Hindlimb muscle (tissue), 1 donor: ENCODE measurements at places on chromosomes 2 and 18. TPM values are rescaled to one million over a fixed set of nuclear protein-coding genes. Genes with fewer than 3 reads are reported as not detected.

Gene GNAL
- 2.3 TPM for polyA plus RNA-seq

Gene BMP10
- polyA plus RNA-seq = not detected

DNA sequence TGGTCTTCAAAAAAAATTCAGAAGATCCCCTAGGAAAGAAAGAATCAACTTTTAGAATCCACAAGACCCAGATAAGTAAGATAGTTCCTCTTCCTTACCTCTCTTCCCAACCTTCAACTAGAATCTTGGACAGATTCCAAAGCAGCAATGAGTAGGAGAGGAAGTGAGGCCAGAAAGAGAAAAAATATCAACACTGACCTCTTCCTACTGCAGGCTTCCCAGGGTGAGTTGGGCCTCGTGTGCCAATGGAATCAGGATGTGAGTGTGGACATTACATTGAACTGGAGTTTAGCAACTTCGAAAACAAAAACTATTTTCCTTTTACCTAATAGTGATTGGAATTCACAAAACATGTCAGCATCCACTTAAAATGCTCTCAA, 102.5 kb upstream of the PIEZO2 start:
- no peak for DNase-seq

Gene POMC
- 2.9 TPM for polyA plus RNA-seq

Gene CFAP53
- polyA plus RNA-seq = 0.10 TPM

Gene EGR4
- polyA plus RNA-seq = not detected

- no peak for DNase-seq
Measured at GRCh38 chr2:6080932-6081753, 389.0 kb downstream of the SOX11 start.

- no peak for DNase-seq
Measured at GRCh38 chr2:120012363-120012762, 514 bp upstream of the EPB41L5 start.

Gene ANKRD29
- 5.1 TPM for polyA plus RNA-seq

DNA sequence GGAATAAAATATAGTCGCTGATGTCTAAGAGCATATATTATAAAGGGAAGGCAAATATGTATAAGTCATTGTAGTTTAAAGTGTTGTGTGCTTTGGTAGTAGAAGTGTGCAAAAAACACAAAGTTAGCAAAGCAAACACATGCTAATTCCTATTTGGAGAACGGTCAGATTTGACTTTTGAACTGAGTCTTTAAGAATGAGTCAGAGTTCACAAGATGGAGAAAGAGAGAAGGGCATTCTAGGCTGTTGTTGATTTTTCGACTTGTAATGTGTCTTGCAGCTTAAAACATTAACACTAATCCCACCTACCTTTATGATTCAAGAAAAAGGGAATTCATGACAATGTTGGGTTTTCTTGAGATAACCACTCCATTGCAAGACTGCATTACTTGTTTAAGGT, 98.1 kb downstream of the CRIM1 start:
- no peak for DNase-seq

Gene KCNIP3
- polyA plus RNA-seq = 5.8 TPM

DNA sequence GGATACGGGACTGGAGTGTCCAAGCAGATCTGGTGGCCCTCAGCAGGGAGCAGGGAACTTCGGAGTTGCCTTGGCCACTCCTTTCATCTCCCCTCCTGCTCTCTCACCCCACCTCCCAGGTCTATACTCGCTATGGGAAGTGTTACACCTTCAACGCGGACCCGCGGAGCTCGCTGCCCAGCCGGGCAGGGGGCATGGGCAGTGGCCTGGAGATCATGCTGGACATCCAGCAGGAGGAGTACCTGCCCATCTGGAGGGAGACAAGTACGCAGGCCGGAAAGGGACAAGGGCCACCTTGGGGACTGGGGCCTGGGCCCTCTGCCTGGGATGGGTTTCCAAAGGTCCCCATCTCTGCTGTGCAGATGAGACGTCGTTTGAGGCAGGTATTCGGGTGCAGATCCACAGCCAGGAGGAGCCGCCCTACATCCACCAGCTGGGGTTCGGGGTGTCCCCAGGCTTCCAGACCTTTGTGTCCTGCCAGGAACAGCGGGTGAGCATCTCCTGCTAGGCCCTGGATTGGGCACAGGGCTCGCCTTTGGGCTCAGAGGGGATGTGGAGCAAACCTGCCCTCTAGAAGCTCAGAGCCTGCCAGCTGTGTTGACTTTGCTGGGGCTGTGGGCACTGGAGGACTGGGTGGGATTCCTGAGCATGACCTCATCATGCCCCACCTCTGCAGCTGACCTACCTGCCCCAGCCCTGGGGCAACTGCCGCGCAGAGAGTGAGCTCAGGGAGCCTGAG, 11.8 kb downstream of the CHPF start:
- no peak for DNase-seq

Gene TLX2
- polyA plus RNA-seq = not detected

Gene SIX3
- polyA plus RNA-seq = not detected

- DNase-seq = no peak
Measured at GRCh38 chr2:8489751-8490150, 192.1 kb upstream of the ID2 start.

GRCh38 chr2:15122915-15123314, 438.2 kb downstream of the NBAS start:
- no peak for DNase-seq

GRCh38 chr18:3037423-3037915, 24.5 kb upstream of the LPIN2 start:
- no peak for DNase-seq

Gene PDE1A
- polyA plus RNA-seq = 6.4 TPM

GRCh38 chr2:227877421-227878310, 6.2 kb downstream of the DAW1 start:
- DNase-seq = no peak

Gene LYPD6
- 1.2 TPM for polyA plus RNA-seq

DNA sequence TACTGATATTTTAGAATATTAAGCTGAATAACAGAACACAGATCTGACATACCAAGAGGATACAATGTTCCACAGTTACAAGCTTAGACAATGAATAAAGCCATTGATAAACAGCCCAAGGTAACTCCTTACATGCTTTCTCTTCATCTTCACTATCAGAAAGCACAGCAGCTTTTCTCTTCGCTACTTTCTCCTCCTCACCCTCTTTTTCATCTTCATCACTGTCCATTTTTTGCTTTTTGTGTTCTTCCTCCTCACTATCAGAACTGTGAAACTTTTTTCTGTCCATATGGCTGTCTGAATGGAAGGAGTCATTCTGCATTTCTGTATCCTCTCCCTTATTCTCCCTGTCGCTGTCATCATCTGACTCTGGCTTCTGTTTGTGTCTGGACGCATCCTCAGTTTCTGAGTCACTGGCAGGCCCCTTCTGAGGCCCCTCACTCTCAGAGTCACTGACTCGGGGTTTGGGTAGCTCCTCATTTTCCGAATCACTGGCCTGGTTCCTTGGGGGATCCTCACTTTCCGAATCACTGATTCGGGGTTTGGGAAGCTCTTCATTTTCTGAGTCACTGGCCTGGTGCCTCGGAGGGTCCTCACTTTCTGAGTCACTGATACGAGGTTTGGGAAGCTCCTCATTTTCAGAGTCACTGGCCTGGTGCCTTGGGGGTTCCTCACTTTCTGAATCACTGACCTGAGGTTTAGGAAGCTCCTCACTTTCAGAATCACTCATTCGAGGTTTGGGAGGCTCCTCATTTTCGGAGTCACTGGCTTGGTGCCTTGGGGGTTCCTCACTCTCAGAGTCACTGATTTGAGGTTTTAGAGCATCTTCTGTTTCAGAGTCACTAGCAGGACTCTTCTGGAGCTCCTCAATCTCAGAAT, 21.5 kb downstream of the IWS1 start:
- no peak for DNase-seq

GRCh38 chr18:66344227-66344626, 259.7 kb downstream of the CDH19 start:
- no peak for DNase-seq

Gene NEURL3
- polyA plus RNA-seq = 0.22 TPM

- DNase-seq = peak; percentile 62
Measured at GRCh38 chr2:45706033-45706432, 54.6 kb downstream of the PRKCE start.

GRCh38 chr2:135863233-135863632, 13.0 kb downstream of the MCM6 start:
- no peak for DNase-seq

DNA sequence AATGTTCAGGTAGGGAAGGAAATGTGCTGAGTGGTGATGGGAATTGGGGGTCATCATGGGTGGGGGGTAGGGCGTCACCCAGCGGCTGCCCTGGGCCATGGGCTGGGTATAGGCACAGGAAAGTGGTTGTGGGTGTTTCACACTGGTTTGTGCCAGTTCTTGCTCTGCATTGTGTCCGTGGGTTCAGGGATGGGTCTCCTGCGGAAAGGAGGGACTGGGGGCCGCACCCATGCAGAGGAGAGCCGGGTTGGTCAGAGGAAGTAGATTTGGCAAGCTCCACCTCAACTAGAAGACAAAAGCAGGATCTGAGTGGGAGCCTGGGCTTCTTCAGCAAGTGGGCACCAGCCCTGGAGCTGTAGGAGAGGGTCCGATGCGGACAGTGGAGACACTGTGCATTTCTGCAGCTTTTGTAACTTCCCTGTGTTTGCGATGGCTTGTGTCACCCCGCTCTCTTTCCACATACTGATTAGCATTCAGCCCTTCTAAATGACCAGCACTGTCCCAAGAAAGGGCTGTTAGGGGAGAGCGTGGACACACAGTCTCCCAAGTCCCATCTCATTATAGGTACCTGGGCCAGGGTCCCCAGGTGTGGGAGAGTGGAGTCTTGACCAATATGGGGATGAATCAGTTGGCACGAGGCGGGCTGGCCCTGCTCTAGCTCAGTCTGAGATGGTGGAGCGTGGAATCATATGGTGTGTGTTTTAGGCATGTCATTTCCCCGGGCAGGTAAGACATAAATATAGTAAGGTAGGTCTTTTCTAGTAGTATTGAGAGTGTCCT, 67.2 kb downstream of the LRRFIP1 start:
- no peak for DNase-seq

Gene LMAN2L
- polyA plus RNA-seq = 28.5 TPM

Gene CAPN14
- 0.09 TPM for polyA plus RNA-seq

- DNase-seq = no peak
Measured at GRCh38 chr2:31957354-31958139, 53.3 kb downstream of the MEMO1 start.

DNA sequence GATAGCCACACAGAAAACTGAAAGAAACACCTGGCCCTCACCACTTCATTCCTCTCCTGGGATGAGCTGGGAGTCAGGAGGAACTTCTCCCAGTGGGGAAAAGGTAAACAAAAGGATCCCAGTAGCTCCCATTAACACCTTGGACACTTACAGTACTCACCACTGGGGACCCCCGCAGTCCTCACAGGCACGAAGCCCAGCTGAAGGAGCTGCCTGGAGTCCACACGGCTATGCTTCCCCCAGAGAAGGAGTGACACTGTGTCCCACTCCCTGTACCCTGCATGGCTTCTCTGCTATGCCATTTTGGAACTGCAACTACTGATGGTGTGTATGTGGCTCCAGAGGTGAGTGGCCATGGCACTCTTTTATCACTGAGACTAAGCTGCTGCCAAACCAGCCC, 1565.1 kb downstream of the LRP1B start:
- DNase-seq = no peak

DNA sequence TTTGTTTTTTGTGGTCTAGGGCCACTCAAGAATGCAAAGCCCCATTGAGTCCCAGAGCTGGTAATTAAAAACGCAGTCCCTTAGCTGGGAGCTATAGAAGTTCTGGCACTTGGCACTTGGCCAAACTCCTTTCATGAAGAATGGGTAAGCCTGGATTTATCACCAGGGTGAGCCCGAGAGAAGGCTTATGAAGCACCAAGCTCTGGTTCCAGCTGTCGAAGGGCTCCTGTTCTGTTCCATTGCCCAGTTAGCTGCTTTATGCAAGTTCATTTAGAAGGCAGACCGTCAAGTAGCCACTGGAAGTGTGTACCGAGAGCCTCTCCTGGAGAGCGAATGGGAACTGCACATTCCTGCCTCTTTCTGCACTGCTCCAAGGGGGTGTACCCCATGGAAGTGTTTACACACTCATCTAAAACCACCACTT, 14.2 kb downstream of the ECEL1 start:
- no peak for DNase-seq

DNA sequence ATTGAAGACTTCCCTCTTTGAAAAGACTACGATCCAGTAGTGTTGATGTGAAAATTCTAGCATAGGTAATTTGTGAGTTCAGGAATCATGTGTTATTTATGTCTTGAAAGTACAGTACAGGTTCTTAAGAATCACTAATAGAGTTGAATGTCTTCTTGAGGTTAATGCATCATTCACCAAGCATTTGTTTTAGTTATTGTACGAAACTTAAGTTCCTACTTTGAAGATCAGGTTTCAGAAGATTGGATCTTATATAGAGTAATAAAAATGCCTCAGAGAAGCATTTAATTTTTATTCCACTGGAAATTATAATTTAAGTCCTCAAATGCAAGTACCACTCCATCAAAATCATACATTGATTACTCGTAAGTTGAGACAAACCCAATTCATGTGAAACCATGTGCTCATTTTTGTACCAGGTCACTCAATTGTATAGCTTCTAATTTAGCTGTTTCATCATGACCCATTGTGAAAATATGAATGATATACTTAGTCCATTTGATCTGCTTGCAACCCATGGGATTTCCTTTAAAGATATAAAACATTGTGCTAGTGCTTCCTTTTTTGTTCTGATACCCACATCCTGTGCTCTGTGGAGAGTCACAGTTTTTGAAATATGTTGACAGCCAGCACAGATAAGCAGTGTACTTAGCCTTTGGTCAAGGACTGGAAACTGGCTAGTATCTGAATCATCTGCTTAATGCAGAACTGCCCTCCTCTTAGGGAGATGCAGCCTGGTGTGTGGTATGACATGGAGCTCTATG, 22.5 kb upstream of the RAB27B start:
- DNase-seq = no peak

Gene KANSL1L
- 19.0 TPM for polyA plus RNA-seq

Gene RBM44
- polyA plus RNA-seq = 0.93 TPM

GRCh38 chr2:95531254-95531771, 46.8 kb upstream of the TRIM43B start:
- DNase-seq = no peak

Gene PDK1
- 22.9 TPM for polyA plus RNA-seq

Gene CD28
- polyA plus RNA-seq = 6.0 TPM

DNA sequence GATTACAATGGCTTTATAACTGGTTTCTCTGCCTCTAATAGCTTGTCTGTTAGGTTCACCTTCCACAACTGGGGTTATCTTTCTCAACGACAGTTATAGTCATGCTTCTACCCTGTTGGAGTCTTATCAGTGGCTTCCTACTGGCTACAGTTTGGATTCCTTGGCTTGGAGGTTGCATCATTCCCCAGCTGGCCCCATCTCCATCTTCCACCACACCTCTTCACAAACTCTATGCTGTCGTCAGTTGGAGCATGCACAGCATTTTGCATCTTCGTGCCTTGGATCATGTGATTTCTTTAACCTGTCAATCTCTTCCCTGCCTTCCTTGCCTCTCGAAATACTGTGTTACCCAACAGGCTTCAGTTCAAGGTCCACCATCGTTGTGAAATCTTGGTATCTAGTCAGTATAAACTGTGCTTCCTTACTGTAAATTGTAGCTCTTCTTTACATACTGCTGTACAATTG, 316.3 kb upstream of the CXCR4 start:
- DNase-seq = no peak

DNA sequence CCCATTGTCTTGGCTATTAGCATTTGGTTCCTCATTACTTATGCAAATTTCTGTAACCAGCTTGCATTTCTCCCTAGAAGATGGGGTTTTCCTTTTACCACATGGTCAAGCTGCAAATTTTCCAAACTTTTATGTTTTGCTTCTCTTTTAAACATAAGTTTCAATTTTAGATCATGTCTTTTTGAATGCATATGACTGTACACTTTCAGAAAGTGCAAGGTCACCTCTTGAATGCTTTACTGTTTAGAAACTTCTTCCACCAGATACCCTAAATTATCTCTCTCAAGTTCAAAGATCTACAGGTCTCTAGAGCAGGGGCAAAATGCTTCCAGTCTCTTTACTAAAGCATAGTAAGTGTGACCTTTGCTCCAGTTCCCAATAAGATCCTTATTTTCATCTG, 837.6 kb upstream of the NXPH2 start:
- no peak for DNase-seq

Gene INHA
- polyA plus RNA-seq = 0.97 TPM

Gene LDLRAD4
- 8.0 TPM for polyA plus RNA-seq
